ENCODE measurements at places on chromosomes 6 and 20.

- DNase-seq = no peak
These were observed 40.0 kb upstream of the POU3F2 start for GRCh38 chr6:98794307-98794842.

GRCh38 chr20:17377231-17377630 lies 150.4 kb downstream of the PCSK2 start:
- no peak for DNase-seq

- no peak for DNase-seq
These were observed 271.7 kb downstream of the RFPL4B start for GRCh38 chr6:112618849-112619248.

- DNase-seq = no peak
These were observed 3.3 kb downstream of the ENTPD6 start for GRCh38 chr20:25198663-25199383.

DNA sequence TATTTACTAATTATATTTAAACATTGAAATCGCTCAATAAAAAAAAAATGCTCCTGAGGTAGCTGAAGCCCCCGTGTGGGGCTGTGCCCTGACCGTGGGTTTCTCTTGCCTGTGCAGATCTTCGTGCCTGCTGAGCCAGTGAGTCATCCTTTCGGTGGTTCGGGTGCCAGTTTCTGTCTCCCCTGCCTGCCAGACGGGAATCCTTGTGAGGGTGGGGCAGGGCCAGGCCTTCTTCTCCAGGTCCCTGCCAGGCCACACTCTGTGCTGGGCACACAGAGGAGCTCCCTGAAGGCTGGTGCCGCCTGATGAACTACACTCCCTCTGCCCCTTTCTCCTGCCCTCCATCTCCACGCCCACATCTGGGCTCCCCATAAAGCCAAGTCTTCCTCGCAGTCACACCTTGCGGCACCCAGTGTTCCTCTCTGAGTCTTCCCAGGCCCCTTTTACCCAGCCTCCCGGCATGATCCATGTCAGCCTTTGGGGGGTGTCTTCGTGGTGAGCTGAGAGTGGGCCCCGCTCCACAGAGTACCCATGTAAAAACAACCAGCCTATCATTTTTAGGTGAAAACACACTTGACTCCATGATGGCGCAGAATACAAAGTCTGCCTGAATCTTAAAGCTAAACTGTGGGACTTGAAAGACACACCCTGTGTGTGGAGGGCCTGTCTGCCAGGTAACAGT lies 19.3 kb downstream of the FGD2 start:
- DNase-seq = no peak

GRCh38 chr6:52820198-52820597 lies 16.6 kb upstream of the GSTA1 start:
- DNase-seq = no peak

GRCh38 chr6:158868890-158869825 lies 50.0 kb upstream of the EZR start:
- DNase-seq = peak; percentile 69

GRCh38 chr6:144667532-144668503 lies 382.7 kb downstream of the UTRN start:
- no peak for DNase-seq

GRCh38 chr20:61073376-61073775 lies 178.7 kb upstream of the CDH4 start:
- no peak for DNase-seq

DNA sequence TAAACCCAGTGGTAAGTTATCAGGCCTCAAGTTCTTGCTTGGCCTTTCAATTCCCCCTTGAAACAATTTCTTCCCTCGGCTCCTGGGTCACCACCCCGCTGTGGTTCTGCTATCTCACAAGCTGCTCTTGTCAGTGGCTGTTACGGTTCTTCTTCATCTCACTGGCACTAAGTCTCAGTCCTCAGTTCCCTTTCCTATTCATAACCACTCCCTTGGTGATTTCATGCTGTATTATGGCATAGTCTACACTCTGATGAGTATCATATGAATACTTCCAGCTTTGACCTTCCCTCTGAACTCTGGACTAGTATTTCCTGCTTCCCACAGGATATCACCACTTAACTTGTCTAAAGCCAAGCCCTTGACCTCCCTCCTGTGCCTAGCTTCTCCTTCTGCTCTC lies 7.9 kb downstream of the TAAR1 start:
- DNase-seq = no peak

- DNase-seq = no peak
These were observed 613.5 kb downstream of the PHF3 start for GRCh38 chr6:64249115-64249514.

- DNase-seq = no peak
These were observed 6.3 kb upstream of the RAMACL start for GRCh38 chr6:166592821-166593220.

GRCh38 chr20:11350126-11351005 lies 567.3 kb upstream of the BTBD3 start:
- no peak for DNase-seq

DNA sequence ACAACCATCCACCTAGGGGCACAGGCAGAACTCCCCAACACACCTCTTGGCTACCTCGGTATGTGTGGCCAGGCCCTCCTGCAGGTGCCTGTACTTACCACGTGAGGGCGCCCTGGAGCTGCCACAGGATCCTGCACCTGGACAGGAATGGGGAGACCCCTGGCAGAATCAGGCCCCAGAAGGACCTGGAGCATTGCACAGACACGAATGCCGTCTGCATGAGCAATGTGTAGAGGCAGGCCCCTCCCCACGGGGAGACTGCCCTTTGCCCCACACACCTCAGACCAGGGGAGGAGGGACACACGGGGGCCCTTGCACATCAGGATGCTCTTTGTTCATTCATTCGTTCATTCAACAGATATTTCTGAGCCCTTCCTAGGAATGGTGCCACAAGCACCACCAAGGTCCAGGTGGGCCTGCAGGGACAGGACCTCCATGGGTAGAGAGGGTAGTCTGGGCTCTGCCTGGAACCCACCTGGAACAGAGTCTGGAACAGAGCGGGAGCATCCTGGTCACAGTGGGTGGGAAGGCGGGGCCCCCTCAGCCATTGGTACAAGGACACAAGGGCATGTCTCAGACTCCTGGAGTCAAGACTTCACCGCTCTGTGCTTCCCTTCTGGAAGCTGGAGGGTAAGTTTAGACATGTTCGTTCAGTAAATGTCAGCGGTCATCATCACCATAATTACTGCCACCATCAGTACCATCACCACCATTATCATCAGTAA lies 32.3 kb downstream of the YTHDF1 start:
- DNase-seq = peak; percentile 92

DNA sequence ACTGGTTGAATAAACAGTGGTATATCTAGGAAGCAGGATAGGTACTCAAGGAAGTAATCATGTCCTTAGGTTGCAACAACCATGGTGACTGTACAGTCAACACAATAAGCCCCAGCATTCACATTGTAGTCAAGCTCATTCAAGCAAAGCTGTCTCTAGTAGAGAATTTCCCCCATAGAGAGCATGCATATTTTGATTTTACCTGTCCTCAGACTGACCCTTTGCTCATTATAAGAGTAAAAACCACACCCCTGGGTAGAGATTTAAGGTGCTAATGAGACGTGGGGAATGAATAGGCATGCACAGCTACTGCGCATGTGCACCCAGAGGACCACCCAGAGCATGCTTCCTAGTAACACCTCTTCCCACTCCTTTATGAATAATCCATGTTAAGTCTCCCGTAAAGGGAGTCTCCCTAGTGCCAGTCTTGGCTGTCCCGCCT lies 6.1 kb upstream of the RNF8 start:
- DNase-seq = no peak

- DNase-seq = no peak
These were observed 238.9 kb downstream of the ERMARD start for GRCh38 chr6:169990095-169991030.

DNA sequence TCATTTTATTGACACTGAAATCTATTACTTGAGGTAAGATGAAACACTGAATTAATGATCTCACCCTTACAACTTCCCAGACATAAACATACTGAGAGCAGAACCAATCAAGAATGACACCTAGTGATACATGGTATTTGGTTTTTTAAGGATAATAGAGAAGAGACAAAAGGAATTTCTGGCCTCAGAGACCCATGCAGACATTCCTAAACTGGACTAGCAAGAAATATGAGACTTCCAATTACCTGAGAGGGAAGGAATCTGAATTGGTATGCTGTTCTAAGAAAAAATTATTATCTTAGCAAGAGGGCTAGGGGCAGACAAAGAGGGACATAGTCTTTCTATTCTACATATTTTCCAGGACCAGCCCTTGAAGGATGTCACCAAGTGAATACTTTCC lies 141.1 kb downstream of the BMP5 start:
- no peak for DNase-seq

DNA sequence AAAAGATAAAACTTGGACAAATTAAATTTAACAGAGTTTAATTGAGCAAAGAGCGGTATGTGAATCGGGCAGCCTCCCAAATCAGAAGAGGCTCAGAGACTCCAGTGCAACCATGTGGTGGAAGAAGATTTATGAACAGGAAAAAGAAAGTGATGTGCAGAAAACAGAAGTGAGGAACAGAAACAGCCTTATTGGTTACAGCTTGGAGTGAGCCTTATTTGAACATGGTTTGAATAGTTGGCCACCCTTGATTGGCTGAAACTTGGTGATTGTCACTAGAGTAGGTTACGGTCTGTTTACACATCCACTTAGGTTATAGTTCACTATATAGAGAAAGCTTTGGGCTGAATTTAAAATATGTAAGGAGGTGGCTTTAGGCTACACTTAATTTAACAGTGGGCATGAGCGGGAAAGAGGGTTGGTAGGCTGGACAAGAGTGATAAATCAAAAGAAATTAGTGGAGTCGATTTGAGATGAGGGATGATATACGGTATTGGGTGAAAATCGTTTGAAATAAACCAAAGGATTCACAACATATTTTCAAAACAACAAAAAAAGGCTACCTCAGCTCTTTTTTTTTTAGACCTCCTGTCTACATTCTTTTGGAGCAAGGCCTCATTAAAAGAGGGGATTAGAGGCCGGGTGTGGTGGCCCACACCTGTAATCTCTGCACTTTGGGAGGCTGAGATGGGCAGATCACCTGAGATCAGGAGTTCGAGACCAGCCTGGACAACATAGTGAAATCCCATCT lies 84.3 kb upstream of the PREP start:
- DNase-seq = no peak

DNA sequence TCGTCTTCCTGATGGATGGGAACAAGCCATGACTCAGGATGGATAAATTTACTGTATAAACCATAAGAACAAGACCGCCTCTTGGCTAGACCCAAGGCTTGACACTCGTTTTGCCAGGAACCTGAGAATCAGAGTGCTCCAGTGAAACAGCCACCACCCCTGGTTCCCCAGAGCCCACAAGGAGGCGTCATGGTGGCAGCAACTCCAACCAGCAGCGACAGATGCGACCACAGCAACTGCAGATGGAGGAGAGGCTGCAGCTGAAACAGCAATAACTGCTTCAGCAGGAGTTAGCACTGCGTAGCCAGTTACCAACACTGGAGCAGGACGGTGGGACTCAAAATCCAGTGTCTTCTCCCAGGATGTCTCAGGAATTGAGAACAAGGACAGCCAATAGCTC lies 100.9 kb upstream of the SAMD5 start:
- no peak for DNase-seq

- DNase-seq = no peak
These were observed 279.7 kb downstream of the UST start for GRCh38 chr6:149026530-149026942.

GRCh38 chr20:22303523-22303922 lies 280.8 kb downstream of the FOXA2 start:
- no peak for DNase-seq

GRCh38 chr6:1625794-1626435 lies 16.2 kb downstream of the FOXC1 start:
- no peak for DNase-seq

GRCh38 chr6:107716688-107717089 lies 107.4 kb downstream of the SCML4 start:
- DNase-seq = no peak

DNA sequence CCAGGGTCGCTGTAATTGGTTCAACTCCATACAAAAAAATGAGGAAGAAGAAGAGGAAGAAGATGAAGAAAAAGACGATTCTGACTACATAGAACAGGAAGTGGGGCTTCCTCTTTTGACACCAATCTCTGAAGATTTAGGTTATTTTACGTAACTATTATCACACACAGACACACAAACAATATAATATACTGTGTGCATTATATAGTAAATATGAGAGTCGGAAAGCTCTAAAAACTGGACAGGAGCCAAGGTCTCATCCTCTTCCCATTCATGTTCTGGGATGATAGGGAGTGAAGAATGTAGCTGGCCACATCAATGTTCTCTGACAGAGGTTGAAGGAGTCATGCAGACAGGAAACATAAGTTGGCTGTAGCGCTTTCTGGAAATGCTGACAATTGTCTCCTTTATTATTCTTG lies 13.3 kb downstream of the RSPH4A start:
- no peak for DNase-seq

DNA sequence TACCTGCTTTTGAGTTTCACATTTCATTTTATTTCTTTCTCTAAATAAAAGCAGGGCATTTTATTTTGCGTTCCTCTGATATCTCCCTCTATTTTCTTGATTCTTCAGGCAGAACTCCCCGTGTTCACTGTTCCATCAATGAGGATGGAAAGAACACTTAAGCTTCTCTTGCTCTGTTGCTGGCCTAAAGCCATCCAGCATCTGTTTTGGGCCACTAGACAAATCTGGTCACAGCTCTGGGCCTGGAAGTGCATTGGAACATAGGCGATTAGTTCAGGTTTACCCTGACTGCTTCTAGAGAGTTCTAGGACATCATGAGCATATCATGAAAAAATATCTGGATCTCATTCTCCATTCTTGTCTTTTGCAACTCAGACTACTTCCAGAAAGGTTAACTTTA lies 611.2 kb downstream of the UTRN start:
- DNase-seq = no peak

GRCh38 chr6:29552512-29553051 lies 7.0 kb downstream of the UBD start:
- DNase-seq = no peak

DNA sequence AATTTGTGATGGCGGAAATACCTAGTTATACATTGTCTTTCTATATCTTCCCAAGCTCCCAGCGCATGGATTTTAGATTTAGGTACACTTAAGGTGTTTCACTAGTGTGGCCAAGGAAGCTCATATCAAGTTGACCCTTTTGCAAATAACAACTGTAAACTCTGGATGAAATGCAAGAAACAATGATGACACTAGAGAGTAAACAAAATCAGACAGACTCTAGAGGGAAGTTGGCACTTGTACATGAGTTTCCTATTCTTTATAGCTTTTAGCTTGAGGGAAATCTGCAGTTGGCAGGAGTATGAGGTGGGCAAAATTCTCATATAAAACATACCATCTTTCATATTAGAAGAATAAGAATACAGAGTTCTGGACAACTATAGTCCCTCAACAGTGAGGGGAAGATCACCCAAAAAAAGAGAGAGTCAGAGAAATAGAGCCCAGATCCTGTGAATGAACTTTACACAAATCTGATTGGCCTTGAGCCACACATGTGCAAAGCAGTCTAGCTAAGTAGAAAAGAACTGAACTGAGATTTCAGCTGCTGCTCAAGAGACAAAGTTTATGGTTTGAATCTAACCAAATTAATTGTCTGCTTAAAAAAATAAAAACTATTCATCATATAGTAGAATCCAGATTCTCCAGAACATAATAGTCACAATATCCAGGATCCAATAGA lies 26.1 kb downstream of the TXLNB start:
- no peak for DNase-seq
